DMS79 (cell line): ENCODE measurements at places on chromosomes 6 and 20.
A peak's percentile ranks its signal among the peaks of the same experiment; 100 is the strongest.

- no peak for DNase-seq
Observed at GRCh38 chr6:53723331-53723730, 57.8 kb upstream of the KLHL31 start.

- DNase-seq = peak; percentile 17
Observed at GRCh38 chr6:89818977-89819335, 638 bp downstream of the MDN1 start.

- DNase-seq = no peak
Observed at GRCh38 chr6:126302191-126302590, 37.7 kb upstream of the CENPW start.

- DNase-seq = no peak
Observed at GRCh38 chr6:75103431-75103830, 102.4 kb downstream of the COL12A1 start.

DNA sequence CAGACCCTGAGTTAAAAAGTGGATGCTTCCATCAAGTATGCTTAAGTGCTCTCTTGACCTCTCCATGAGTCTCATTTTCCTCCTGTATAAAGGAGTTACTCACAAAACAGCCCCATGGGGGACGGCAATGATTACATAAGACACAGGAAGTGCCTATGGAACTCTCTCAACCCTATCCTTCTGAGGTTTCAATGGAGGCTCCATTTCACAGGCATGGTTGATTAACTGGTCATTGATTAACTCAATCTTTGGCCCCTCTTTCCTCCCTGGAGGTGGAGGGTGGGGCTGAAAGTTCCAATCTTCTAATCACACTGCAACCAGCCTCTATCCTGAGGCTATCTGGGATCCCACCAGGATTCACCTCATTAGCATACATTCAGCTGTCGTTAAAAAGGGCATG lies 29.3 kb downstream of the CST8 start:
- no peak for DNase-seq

GRCh38 chr6:143074101-143074500 lies 13.4 kb downstream of the AIG1 start:
- DNase-seq = no peak

- DNase-seq = no peak
Observed at GRCh38 chr6:1538810-1539478, 70.8 kb upstream of the FOXC1 start.

DNA sequence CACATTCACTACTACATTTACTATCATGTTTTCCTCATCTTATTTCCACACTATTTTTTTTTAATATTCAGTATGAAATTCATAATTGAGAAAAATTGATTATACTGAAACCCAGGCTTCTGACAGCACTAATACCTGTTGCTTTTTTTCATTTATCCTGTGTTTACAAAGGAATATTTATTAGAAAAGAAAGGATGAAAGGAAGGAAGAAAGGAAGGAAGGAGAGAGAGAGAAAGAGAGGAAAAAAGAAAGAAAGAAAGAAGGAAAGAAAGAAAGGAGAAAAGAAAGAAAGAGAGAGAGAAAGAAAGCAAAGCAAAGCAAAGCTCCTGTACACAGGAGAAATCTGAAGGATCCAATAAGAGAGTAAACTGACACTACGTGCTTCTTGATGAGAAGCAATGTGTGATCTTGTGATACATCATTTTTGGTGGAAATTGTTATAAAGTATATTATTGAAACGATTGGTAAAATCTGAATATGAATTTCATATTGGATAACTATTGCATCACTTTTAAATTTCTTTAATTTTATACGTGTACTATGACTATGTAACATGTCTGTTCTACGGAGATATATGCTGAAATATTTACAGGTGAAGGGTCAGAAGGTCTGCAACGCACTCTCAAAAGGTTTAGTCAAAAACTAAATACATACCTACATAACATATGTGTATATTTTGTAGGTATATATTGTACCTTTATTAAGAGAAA lies 43.9 kb downstream of the DEFB114 start:
- DNase-seq = no peak

GRCh38 chr20:22825076-22825475 lies 210.0 kb upstream of the SSTR4 start:
- DNase-seq = no peak

DNA sequence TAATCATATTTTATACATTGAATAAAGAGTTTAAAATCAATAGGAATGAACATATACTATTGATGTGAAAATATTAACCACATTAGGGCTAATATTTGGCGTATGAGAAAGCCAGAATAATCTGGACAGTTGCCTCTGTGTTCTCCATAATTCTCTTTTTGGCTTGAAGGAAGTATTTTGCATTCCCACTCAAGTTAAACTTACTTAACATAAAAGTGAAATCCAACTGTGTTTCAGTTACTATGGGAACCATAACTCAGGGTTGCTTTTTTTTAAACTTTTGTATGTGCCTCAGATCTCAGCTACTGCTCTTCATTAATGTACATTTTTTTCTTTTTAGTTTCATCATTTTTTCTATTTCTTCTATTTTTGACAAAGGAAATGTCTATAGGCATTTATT lies 479.8 kb downstream of the NKAIN2 start:
- DNase-seq = no peak

- no peak for DNase-seq
Observed at GRCh38 chr6:5424726-5425125, 163.4 kb downstream of the FARS2 start.

DNA sequence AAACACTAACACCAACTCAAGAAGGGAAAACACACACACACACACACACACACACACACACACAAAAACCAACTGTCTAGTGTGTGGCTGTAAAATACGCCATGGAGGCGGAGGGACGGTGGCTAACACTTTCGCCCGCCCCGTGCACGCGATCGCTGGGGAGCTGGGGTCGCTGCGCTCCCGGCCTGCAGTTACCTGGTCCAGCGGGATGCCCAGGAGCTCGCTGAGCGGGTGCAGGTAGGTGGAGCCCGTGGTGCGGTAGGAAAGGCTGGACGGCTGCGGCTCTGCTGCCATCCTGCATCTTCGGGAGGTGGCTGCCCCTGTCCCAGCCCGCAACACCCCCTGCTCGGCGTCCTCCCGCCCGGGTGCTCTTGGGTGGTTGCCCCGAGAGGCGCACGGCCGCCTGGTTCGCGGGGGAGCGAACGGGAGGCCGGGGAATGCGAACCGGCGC lies 303 bp downstream of the MBOAT1 start:
- no peak for DNase-seq

DNA sequence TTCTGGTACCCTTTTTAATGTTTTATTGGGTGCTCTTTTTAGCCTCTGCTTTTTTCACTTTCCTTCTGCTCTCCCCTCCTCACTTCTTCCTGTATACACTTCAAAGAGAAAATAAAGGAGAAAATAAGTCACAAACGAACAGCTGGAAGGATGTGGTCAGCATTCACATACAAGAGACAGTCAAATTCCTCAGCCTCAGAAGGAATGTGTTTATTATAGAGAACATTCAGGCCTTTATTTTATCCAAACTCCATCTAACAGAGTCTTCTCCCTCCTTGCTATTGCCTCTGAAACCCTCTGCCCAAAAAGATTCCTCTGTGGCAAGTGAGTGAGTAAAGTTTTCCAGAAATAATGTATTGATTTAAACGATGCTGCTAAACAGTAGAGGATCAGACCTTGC lies 490.4 kb downstream of the FRK start:
- no peak for DNase-seq

DNA sequence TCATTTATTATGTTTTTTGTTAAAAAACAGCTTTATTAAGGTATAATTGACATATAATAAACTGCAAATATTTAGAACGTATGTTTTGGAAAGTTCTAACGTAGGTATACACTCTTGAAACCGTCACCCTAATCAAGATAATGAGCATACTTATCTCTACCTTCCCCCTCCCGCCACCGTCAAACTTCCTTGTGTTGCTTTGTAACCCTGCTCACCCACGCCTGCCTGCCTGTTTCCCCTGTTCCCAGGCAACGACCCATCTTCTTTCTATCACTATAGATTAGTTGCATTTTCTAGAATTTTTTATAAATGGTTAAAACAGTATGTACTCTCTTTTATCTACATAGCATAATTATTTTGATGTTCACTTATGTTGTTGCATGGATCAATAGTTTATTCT lies 33.5 kb upstream of the GCLC start:
- no peak for DNase-seq

GRCh38 chr6:1255636-1256365 lies 56.1 kb upstream of the FOXQ1 start:
- no peak for DNase-seq

GRCh38 chr20:19554666-19555065 lies 203.4 kb upstream of the RIN2 start:
- DNase-seq = no peak

DNA sequence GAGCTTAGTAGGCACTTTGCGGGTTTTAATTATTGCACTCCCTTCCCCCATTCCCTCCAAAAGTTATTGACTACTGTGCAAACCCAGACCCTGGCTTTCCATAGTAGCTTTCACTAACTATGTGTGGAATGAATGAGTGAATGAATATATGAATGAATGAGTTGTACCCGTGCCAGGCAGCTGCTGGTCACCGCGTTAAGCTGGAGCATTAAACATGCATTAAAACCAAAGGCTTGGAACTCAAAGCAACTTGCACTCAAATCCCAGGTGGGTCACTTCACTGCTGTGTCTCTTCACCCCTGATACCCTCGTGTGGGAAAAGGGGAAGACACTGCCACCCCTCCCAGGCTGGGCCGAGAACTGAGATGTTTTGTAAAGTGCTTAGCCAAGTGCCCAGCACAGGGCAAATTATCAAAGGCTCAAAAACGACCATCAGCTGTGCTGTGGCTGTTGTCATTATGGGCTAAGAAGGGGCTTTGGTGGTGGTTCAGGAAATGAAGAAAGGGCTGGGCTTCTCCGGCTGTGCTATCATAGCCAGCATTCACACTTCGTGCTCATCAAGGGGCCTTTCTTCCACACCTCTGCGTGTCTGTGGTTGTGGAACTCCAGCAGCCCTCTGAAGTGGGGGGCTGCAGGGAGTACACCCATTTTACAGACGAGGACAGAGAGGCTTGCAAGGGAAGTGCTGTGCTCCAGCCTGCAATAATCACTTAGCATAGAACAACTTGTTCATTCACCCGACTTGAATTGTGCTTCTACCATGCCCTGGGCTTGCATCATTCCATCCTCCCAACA lies 60.2 kb upstream of the STX16 start:
- DNase-seq = no peak

DNA sequence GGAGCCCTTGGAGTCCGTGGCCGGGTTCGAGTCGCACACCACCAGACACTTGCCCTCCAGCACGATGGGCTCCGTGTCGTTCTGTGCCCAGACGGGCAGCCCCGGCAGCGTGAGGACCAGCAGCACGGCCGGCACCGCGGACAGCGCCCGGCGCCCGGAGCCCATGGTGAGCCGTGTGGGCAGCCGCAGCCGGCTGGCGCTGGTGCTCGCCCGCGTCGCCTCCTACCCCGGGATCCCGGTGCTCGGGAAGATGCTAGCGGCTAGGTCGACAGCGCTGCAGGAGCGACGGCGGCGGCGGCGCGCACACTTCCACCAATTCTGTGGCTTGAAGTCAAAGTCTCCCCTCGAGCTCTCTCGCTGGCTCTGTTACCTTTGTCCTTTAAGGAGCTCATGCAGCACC lies 1.3 kb downstream of the CBLN4 start:
- no peak for DNase-seq

DNA sequence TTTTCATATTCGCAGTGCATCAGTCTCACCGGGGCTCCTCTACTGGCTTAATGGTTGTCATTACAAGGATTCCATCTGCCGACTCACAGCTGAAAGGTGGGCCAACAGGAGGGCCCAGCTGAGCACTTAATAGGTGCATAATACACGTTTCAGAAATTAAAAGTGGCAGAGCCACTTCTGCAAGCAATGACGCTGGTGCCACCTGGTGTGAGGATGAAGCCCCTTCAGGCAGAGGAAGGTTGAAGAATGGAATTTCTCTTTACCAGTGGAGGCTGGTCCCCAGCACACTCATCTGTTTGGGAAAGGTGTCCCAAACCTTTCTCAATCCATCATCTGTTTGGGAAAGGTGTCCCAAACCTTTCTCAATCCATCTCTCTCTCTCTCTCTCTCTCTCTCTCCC lies 8.2 kb upstream of the STMND1 start:
- DNase-seq = no peak

GRCh38 chr6:78781001-78781400 lies 86.3 kb upstream of the IRAK1BP1 start:
- DNase-seq = no peak

DNA sequence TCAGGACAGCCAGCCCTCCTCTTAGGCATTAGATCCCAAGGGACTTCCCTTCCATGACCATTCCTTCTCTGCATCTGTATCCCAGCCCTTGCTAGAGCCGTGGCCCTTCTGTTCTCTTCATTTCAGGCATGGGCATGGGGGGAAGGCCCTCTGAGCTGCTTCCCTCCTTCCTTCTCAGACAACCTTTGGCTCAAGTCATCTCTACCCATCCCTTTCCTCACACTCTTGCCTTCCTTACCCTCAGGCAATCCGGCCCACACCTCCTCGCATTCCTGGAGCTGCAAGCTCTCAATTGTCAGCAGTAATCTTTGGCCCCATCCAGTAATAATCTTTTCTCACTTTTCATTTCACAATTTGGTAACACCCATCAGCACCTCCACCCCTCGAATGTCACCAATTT lies 426.9 kb upstream of the JARID2 start:
- no peak for DNase-seq

DNA sequence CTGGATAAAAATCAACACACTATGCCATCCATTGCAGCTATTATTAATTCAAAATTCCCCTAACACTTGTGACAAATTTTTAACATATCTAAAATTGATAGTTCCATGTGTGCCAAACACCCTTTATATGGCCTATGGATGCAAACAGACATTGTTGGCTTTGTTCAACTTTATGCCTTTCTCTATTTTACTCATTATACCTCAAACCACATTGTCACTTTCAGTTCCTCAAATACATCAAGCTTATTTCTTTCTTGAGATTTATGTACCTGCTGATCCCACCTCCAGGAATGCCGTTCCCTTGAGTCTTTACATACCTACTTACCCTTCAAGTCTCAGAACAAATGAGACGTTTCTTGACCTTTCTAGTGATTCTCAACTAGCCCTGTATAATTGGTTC lies 193.5 kb upstream of the PLN start:
- DNase-seq = no peak

GRCh38 chr6:142648526-142648925 lies 296.4 kb downstream of the HIVEP2 start:
- DNase-seq = no peak

DNA sequence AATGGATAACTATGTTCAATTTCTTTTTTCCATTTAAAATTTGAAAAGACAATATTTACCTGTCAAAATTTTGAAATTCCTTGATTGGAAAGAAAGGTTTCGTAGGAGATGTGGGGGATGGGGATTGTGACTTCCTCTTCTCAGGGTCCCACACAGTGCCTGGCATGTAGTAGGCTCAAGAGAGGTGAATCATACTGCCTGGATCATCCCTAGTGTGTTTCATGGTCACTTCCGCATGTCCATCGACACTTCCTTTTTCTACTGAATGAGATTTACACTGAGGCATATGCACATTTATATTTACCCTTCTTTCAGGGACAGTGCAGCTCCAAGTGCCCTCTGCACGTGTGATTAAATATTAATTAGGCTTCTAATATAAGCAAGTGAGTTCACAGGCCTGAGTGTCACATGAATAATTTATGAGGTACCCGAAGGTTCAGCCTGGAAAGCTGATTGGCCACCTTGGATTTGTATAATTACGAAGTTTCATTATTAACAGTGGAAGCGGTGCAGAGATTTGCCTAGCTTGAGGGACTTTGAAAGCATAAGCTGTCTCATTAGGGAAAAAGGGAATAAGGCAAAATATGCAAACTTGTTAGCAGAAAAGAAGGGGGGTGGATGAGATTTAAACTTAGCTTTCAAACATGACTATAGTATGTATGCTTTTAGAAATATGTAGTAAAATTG lies 177.5 kb upstream of the MMS22L start:
- no peak for DNase-seq
